ENCODE measurements at places on chromosomes 1 and 21.
A peak's percentile ranks its signal among the peaks of the same experiment; 100 is the strongest.

DNA sequence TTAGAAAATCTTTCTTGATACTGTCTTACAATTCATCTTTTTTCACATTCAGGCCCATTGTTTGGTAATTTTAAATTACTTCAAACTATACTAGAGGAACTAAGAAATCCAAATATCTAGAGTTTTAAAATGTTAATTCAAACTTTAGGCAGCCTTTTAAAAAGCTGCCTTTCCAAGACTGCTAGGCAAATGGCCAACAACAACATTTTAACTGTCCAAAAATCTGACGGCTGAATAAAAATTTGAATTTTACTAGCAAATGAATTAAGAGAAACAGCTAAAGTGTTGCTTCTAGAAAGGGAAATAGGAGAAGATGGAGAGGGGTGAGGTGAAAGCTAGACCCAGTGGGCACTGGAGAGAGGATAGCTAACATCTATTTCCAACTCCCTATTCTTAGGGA is 17.2 kb downstream of the DPYD start:
- peak; percentile 75 for DNase-seq

DNA sequence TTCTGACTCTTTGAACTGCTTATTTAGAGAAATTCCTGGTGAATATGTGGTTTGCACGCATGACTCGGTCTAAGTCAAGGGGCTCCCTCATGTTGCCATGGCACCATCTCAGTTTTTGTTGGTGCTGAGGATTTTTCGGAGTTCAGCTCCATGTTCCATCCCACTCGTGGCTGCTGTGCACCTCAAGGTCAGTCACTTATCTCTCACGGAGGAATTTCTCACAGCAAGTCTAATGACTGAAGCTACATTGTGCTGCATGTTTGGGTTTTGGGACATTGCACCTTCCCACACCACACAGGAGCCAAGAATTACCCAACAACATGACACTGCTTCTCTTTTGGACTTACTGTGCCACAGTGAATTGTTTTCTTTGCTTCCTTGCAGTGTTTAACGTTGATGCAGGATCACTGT is 269.9 kb downstream of the NCAM2 start:
- no peak for DNase-seq

GRCh38 chr1:234692966-234693580 is 83.1 kb upstream of the IRF2BP2 start:
- DNase-seq: no peak

DNA sequence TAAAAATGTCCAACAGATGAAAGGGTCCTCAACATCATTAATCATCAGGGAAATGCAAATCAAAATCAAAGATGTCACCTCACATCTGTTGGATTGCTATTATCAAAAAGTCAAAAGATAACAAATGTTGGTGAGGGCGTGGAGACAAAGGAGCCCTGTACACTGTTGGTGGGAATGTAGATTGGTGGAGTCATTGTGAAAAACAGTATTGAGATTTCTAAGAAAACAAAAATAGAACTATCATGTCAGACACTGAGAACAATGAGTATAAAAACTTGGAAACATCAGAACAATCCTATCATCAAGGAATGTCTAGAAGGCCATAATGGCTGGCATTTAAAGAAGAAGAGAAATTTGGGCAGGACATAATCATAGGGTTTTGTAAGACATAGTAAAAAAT is 209.2 kb upstream of the PTGFR start:
- DNase-seq: no peak

DNA sequence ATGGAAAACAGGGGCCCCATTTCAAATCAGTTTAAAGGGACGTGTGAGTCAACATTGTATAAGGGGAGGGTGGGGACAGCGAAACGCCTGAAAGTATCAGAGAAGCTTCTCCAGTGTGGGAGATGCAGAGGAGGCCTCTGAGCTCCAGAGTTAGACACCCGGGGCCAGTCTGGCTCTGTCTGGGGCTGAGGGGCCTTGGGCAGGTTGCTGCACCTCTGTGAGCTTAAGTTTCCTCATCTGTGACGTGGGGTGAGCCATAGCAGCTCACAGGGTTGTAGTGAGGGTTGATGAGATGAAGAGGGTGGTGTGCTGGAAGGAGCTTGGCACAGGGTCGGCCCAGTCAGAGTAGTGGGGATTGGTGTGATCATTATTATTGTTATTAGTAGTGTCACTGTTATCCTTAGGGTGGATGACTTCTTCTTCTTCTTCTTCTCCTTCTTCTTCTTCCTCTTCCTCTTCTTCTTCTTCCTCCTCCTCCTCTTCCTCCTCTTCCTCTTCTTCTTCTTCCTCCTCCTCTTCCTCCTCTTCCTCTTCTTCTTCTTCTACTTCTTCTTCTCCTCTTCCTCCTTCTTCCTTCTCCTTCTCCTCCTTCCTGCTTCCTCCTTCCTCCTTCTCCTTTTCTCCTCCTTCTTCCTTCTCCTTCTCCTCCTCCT is 282.0 kb downstream of the PTPRU start:
- DNase-seq: no peak

DNA sequence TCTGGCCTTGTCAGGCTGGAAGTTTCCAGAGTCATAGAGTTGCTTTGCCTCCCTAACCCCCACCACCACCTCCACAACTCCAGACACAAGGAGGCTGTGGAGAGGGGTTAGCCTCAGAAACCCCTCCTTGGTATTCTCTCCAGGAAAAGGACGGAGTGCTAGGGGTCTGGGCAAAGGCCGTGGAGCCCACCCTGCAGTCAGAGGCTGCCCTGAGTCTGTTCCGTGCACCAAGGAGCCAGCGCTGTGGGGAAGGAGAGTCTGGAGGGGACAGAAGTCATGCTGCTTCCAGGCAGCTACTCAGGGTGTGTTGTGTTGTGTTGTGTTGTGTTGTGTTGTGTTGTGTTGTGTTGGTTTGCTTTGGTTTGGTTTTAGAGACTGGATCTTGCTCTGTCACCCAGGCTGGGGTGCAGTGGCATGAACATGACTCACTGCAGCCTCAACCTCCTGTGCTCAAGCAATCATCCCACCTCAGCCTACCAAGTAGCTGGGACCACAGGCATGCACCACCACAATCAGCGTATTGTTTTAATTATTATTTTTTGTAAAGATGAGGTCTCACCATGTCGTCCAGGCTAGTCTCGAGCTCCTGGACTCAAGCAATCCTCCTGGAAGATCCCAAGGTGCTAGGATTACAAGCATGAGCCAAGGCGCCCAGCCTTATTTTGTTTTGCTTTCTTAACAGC is 122.2 kb upstream of the TMEM51 start:
- no peak for DNase-seq

GRCh38 chr1:204883405-204883804 is 12.7 kb downstream of the NFASC start:
- peak; percentile 82 for DNase-seq

DNA sequence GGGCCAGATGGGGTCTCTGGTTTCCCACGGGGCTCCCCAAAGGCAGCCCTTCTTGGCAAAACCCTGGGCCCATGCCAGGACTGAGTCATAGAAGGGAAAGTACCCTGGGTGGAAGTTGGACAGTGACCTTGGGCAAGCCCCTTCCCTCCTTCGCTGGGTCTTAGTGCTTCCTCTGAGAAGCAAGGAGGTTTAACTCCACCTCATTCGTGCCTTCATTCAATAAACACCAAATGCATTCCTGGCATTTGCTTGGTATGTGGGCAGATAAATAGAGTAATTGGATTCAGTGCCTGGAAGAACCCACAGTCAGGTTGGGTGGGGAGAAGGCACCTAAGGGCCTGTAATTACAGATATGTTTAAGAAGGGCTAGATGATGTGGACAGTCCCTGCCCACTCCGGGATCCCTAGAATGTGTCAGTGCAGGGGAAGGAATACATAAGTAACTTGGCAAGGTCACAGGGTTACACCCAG is 36.3 kb upstream of the CITED4 start:
- DNase-seq: peak; percentile 83

DNA sequence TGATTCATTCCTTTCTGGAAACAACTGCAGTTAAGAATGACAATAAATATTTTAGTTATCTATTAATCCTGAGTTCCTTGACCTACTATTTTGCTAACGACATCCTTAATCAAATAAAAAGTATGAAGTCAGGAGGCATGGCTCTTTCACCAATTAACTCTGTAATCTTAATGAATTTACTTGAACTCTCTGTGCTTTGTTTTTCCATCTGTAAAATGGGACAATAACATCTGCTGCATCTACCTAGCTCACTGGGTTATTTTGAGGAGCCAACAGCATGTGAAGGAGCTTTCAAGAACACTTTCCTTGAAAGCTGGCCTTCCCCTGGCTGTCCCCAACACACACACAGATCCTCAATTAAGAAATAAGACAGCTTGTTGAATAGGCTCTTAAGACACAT is 47.9 kb downstream of the COLGALT2 start:
- DNase-seq: no peak

DNA sequence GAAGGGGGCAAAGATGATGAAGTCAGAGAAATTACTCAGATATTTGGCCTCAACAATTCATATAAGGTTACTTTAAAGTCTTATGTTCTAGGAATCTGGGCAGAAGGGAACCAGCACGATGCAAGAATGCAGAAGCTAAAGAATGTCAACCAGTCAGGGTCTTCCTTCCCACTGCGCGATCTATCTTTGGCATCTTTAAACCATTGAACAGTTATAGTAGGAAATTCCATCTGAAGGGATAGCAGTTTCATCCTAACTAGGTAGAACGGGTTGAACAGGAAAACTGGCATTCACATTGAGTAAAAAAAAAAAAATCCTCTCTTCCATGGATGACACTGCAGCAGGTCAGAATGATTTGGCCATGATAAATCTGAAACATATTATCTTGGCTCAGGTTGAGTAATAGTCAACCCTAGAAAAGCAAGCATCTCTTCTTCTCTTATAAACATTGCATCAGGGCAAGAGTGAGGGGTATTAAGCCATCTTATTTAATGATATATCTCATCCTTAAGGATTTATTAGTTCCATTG is 6.3 kb downstream of the CRCT1 start:
- DNase-seq: no peak
